ENCODE measurements at places on chromosomes 5 and 9.
A peak's percentile ranks its signal among the peaks of the same experiment; 100 is the strongest.

GRCh38 chr5:87074934-87075541, 192.6 kb upstream of the RASA1 start:
- DNase-seq = no peak

- DNase-seq = no peak
These were observed 111.7 kb upstream of the C6 start for GRCh38 chr5:41325074-41325473.

DNA sequence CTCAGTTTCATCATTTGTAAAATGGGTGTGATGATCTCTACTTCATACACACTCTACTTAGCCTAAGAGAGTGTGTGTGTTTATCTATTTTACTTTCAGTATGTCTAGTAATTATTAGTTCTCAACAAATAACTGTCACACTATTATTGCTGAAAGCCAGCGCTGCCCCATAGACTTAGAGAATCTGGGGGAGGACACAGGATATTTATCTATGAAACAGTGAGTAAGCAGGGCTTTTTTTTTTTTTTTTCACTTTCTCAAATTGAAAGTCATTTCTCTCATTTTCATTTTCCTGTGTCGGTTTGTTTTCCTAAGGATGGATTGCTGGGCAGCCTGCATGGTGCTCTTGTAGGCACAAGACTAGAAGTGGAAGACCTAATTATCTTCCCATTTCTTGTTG, 248.4 kb upstream of the RPS23 start:
- no peak for DNase-seq

GRCh38 chr5:19676895-19677294, 311.1 kb downstream of the CDH18 start:
- peak; percentile 48 for DNase-seq

DNA sequence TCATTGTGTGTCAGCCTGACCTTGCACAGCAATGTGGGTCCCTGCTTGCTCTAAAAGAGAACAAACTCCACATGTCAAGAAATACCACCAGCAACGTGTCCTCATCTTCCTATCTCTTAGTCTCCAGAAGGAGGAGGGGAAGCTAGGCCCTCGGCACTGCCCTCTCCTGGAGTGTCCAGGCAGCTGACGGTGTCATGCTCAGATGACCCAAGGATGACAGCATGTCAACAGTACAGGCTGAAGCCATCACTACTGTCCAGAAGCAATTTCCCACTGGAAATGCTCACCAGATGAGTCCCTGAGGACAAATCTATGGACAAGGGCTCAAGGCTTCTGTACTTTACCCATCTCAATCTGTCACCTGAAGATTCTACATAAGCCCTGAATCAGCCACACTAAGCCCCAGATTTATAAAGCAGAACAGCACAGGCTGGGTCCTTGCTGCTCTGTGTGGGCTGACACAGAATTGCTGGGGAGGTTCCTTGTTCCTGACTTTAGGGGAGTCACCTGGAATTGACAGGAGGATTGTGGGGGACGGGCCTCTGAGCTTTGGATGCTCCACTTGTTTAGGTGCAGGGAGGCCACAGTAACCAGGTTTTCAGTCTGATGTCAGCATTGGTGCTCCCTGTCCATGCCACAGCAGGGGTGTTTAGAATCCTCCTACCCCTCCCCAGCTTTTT, 210.2 kb downstream of the DAB2IP start:
- no peak for DNase-seq
